ENCODE measurements at places on chromosomes 4 and X.

DNA sequence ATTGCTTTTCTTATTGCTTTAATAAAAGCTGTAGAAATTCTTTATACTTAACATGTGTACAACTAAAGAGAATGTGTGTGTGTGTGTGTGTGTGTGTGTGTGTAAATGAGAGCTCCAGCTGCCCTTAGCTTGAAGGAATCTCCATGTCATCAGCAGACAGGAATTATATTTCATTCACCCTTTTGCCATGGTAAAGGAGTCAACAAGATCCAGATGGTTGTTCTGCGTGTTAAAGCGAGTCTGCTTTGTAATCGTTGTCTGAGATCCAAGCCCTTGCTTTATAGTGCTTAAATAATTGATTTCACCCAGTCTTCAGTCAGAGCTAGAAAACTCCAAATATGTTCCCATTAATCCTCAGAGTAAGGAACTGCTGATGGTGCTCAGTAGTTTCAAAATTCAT lies 285.5 kb downstream of the PDGFC start:
- no peak for DNase-seq

- no peak for DNase-seq
Measured at GRCh38 chr4:2356123-2357069, 62.0 kb downstream of the ZFYVE28 start.

DNA sequence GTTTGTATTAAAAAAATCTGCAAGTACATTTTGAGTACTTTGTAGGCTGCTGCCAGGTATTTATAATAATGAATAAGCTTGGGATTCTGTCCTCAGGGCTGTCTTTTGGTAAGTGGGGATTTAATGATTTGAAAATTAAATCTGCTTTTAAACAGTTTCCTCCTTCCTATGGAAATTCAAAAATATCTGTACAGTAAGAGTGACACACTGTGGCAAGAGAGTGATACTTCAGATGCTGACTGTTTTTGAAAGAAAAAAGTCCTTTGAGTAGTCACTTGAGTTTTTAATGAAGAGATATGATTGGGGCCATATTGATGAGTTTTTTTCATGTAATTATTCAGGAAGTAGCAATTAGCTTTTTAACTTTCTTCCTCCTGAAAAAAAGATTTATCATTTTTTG lies 49.2 kb downstream of the SMARCAD1 start:
- DNase-seq, result no peak

DNA sequence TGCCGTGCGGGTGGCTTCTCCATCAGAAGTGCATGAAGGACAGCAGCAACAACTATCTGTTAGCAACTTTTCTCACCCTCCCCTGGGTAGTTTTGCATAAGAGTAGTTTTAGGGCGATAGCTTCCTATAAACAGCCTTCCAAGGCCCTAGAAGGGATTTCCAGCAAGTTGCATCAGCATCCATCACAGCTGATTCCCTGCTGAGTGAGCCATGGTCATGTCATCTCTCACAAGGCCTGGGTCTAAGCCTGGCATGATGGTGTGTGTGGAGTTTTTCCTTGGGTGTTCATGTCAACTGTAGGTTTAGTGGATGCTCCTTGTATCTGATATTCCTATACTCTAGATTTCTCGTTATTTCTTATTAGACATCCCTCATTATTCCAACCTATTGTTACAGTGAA lies 2324.7 kb upstream of the AGA start:
- DNase-seq, result no peak

GRCh38 chr4:28759064-28759463 lies 1898.4 kb downstream of the STIM2 start:
- DNase-seq, result no peak

DNA sequence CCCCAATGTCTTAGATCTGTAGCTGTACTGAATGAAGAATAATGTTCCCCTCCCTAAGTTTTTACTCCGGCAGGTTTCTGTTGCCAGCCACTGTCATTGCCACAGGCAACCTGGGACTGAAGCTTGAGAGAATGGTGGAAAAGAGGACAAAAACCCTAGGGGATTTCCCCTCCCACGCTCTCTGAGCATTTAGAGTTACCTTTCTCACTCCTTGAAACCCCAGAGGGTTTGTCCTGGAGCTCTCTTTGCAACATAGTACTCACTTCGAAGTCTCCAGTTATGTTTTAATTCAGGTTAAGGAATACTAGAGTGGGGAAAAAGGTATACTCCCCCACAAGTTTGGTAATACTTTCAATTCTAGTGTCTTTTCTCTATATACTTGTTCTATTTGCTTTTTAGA lies 31.5 kb downstream of the F8 start:
- DNase-seq, result no peak

GRCh38 chr4:143451186-143451585 lies 62.3 kb upstream of the SMARCA5 start:
- DNase-seq, result no peak

DNA sequence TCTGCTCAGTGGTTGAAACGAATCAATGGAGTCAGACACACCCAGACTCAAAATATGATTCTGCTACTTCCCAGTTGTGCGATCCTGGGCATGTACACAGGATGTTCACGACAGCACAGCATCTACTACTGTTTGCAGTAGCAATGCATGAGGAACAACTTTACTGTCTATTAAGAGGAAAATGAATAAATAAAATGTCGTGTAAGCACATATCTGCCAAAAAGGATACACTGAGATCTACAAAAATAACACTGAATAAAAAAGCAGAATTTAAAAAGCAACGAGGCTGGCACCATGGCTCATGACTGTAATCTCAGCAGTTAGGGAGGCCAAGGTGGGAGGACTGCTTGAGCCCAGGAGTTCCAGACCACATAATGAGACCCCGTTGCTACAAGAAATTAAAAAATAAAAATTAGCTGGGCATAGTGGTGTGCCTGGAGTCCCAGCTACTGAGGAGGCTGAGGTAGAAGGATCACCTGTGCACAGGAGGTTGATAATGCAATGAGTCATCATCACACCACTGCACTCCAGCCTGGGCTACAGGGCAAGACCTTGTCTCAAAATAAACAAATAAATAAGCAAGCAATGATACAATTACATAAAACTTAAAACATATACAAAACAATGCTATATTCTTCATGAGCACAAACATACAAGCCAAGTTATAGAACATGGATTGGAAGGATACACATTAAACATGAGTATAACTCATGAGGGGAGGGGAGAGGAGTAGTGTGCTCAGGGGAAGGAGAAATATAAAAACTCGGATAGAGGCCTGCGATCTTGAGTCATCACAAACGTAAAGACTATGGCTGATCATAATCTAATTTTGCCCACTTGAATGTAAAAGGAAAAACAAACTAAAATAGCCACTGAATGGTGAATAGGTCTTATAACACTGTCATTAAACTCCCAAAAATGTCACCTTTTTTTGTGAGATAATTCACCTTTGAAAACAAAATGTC lies 8.6 kb downstream of the CFAP97 start:
- DNase-seq, result no peak

DNA sequence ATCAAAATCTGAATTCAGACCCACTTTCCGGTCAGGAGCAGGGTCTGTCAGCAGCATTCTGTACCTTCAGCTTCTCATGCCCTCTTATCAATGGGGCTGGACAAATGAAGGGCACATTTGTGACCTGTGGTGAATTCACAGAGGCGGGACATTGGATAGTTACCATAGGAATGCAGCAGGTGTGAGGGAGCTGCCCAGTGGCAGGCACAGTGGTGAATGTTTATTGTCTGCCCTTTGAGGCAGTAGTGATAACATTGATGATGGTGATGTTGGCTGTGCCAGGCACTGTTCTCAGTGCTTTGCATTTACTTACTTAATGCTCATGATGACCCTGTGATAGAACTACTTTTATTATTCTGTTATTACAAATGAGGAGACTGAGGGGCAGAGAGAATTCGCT lies 101.2 kb upstream of the KIT start:
- DNase-seq, result no peak

- no peak for DNase-seq
Measured at GRCh38 chr4:148834804-148835631, 392.8 kb upstream of the NR3C2 start.

GRCh38 chrX:110293658-110294057 lies 24.2 kb downstream of the AMMECR1 start:
- DNase-seq, result no peak

Measured in vagina (tissue), 2 donors.